Tibial nerve (tissue), 4 donors: ENCODE measurements at places on chromosomes 4 and X. TPM values are rescaled to one million over a fixed set of nuclear protein-coding genes. Genes with fewer than 3 reads are reported as not detected.

- DNase-seq, result no peak
Observed at GRCh38 chrX:69088171-69088938, 76.9 kb downstream of the PJA1 start.

DNA sequence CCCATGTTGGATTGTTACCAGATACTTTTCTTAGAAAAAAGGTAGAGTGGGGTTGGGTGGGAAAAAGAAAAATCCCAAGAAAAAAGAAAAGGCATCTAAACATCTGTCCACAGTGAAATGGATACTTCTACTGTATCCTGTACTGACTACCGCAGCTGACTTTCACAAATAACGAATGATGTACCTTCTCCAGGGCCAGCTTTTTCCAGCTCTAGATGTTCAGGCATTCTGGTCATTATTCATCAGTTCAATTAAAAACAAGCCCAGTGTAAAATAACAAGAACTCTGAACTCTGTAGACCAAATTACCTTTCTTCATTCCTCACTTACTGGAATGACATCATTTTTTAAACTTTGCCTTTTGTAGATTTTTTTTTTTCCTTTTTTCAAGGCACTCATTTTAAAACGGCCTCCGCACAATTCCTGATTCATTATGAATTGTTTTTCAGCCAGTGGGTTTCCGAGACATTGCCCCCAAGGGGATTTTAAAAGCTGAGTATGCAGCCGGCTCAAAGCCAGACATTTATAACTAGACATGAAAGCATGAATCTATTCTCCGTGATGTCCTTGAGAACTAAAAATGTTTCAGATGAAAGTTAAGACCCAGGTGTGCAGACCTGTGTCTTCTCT lies 113.5 kb downstream of the PRKX start:
- no peak for DNase-seq

- no peak for DNase-seq
Observed at GRCh38 chr4:176277162-176277904, 8.3 kb upstream of the ASB5 start.

DNA sequence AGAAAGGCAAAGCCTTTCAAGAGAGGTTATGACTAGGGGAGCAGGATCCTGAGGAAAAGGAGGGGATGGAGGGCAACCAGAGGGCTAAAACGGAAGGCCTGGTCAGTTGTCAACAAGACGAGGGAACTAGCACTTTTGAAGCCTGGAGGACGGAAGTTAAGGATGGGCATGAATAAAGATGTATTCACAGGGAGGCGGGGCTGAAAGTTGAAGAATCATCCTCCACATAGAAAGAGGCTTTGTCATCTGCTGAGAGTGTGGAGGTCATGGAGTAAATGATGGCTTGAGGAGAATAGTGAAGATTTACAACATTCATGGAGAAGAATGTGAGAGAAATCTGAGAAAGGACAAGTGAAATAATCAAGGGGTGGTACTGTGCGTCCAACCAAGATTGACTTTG lies 137.5 kb downstream of the MAGEB17 start:
- no peak for DNase-seq

ASMT gene
- total RNA-seq, result 0.63 TPM

GRCh38 chr4:130545171-130545570 lies 1449.2 kb downstream of the C4orf33 start:
- no peak for DNase-seq

- no peak for DNase-seq
Observed at GRCh38 chr4:89486673-89487072, 179.1 kb upstream of the GPRIN3 start.

DNA sequence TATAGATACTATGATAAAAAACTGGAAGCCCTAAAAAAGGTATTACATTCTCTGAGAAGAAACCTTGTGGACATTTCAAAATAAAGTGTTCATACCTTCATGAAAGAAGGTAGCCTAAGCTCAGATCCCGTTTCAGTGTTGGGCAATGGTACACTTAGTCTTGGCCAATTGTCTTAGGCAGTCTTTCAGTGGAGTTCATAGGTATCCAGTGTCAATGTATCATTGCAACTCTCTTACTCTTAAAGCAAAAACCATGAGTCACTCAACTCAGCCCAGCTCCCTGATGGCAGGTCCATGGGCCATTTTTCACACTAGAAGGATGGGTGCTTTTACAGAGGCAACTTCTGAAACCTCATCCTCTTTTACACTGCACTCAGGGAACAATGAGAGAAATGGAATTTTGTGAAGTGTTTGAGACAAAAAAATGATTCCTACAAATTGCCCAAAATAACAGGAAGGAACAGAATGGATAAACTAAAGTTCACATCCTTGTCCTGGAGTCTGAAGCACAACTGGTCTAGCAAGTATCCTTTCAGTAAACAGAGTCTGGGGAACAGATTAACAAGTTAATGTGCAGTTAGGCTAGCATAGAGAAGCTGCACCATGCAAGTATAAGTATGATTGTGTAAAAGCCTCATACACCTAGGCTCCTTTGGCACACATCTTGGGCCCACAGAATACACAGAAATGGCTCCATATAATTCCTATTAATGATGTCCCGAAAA lies 7.0 kb upstream of the ZNF827 start:
- DNase-seq, result no peak

GRCh38 chr4:35986537-35986936 lies 257.8 kb downstream of the ARAP2 start:
- no peak for DNase-seq

- no peak for DNase-seq
Observed at GRCh38 chrX:42616981-42617380, 161.0 kb downstream of the PPP1R2C start.

- no peak for DNase-seq
Observed at GRCh38 chr4:113327494-113327893, 278.0 kb downstream of the ANK2 start.

- DNase-seq, result no peak
Observed at GRCh38 chr4:114601304-114602052, 2.9 kb downstream of the UGT8 start.

GRCh38 chrX:50536955-50537354 lies 66.3 kb upstream of the DGKK start:
- no peak for DNase-seq

GRCh38 chrX:150649096-150649870 lies 43.9 kb upstream of the MTMR1 start:
- DNase-seq, result no peak

CCDC110 gene
- 0.90 TPM for total RNA-seq
